CD4-positive, alpha-beta T cell treated with Interleukin-17A for 1 hour (primary cell): ENCODE measurements at places on chromosomes 7 and 10.
A peak's percentile ranks its signal among the peaks of the same experiment; 100 is the strongest.

- DNase-seq, result no peak
Measured at GRCh38 chr7:30930621-30931020, 19.0 kb downstream of the AQP1 start.

DNA sequence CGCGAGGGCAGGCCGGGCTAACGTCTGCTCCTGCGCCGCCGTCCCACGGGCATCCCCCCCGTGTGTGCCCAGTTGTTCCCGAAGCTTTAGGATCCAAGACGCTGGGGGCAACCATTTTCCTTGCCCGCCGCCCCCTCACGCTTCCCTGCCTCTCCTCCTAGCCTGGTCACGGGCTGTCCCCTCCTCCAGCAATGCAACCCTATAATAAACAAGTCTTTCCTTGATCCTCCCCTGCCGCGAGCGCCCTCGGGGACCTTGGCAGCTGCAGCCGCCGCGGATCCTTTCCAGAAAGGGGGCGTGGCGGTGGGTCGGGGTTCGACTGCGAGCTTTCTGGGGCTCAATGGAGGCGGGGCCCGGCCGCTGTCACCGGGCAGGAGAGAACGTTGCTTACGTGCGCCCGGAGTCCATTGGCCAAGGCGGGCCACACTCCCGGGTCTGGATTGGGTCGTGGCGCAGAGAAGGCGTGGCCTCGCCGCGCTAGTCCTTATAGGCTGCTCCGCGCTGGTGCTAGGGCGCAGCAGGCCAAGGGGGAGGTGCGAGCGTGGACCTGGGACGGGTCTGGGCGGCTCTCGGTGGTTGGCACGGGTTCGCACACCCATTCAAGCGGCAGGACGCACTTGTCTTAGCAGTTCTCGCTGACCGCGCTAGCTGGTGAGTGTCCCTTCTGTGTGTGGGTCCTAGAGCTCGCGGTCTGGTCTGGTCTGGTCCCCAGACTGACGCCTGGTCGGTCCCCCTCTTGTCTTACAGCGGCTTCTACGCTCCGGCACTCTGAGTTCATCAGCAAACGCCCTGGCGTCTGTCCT is at the start of gene DDIT4:
Gene DDIT4 (plus strand): TSS at position 515 of the 803 bp plus-strand sequence. CDS start 293 bp downstream, outside the sequence.
- DNase-seq, result peak; percentile 98

DNA sequence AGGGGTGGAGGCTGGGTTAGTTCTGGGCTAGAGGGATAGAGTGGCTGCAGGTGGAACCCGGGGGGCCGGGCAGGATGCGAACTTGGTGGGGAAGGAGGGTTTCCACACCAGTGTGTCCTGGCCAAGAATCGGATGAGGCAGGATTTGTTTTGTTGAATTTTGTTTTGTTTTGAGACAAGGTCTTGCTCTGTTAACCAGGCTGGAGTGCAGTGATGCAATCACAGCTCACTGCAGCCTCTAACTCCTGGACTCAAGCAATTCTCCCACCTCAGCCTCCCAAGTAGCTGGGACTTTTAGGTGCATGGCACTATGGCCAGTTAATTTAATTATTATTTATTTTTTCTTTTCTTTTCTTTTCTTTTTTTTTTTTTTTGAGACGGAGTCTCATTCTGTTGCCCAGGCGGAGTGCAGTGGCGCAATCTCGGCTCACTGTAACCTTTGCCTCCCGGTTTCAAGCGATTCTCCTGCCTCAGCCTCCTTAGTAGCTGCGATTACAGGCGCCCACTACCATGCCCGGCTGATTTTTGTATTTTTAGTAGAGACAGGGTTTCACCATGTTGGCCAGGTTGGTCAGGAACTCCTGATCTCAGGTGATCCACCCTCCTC is 13.0 kb upstream of the PPP1R35 start:
- no peak for DNase-seq

DNA sequence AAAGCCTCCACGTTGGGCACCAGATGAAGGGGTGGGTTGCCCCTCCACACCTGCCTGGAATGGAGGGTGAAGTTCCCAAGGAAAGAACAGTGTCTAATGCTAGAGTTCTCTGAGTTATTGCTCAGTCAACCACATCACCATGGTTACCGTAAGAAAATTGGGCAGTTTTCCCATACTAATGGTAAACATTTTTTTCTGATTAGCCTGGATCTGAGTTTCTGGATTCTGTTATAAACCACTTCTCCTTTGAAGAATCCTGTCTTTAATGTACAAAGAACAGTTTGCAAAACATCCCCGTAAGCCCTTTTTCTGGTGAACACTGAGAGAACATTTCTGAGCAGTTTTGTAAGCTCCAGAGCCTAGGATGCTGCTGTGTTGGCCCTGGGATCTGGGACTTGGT is 45.5 kb downstream of the ABCC2 start:
- DNase-seq, result no peak

GRCh38 chr7:131604841-131605279 is 48.4 kb upstream of the PODXL start:
- DNase-seq, result no peak

- no peak for DNase-seq
Measured at GRCh38 chr7:50834679-50835078, 52.0 kb upstream of the GRB10 start.

GRCh38 chr7:92835261-92835850 is 1.0 kb downstream of the CDK6 start:
- peak; percentile 56 for DNase-seq

GRCh38 chr10:18005781-18006456 is 54.2 kb downstream of the SLC39A12 start:
- DNase-seq, result no peak

DNA sequence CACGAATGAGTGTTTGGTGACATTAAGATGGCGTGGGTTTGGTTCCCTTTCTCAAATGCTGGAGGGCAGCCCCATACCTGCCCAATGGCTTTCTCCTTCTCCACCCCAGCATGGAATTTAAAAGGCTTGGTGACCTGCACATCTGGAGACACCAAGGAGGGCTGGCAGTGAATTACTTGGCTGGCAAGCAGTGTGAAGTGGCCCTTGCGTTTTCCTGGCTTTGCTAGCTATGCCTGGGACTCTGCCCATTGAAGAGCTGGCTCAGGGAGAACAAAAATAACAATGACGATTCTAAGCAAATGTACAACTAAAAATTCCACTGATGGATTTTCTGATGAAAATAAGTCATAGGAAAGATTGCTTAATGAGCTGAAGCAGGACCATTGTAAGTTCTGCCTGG is 203.7 kb downstream of the CYP26A1 start:
- no peak for DNase-seq

DNA sequence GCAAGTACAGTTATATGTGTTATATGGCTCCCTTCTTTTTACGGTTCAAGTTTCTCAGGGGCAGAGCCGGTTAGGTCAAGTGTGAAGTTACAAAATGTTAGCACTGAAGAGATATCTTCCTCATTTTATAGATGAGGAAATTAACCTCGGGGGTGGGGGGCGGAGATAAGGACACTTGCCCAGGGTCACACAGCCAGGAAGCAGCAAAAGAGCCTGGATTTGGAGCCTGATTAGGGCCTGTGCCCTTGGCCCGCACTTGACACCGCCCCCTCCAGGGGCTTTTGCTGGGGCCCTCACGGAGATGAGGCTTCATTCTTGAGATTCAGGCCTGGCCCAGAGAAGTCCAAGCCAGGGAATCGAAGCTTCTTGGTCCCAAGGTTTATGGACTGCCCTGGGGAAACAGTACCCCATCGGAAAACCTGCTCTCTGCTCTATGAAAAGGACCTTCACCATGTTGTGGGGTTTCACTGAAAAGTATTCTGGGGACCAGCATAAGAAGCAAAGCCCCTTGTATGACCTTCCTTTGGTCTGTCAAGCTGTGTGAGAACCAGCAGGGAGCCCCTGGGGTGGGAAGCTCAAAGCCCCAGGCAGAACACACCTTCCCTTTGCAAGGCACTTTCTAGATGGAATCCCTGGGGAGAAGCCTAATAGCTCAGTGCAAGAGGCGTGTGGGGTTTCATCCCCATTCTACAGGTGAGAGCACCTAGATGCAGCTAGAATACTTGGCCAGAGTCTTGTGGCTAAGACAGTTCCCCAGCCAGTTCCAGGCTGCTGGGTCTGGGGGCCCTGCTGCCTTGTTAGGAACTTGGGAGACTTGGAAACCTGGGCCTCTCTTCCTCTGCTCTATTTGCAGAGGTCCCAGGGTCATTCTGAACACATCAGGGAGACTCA is 21.9 kb downstream of the UNC5B start:
- DNase-seq, result no peak

- DNase-seq, result no peak
Measured at GRCh38 chr10:46002916-46003693, 27.3 kb downstream of the NCOA4 start.

DNA sequence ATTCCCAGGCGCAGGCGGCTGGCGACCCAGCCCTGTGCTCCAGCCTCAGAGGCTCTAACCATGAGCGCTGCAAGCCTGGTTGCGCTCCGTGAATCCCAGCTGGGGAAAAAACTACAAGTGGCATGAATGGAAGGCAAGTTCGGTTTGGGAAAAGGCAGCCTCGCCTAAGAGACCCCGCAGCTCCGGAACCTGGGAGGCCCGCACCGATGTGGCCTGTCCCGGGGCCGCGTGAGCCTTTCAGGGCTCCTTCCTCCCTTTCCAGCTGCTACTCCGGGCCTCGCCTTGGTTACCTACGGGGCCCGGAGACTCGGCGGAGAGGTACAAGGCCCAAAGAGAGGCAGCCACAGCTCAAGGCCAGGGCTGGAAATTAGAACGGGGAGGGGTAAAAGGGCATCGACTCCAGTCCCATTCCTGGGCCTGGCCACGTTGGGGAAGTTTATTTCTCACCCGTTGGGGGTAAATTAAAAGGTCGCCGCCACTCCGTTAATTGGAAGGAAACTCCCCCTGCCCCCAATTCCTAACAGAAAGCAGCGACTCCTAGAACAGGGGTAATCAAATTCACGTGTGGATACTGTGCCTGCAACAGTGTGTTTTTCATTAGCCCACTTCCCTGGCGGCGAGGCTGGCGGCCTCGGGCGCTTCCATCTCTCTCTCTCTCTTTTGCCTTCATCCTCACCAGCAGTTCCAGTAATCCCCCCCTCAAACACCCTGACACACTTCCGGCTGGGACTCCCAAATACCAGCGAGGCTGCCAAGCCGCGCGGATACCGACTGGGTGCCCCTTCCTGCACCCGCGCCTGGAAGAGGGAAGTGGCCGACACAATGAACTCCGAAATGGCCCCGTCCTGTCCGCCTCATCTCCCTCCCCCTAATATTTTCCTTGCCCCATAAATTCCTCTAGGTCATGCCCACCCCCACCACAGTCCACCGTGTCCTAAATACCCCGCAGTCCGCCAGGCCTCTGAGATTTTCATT is 1.5 kb upstream of the HOXA9 start:
- no peak for DNase-seq

DNA sequence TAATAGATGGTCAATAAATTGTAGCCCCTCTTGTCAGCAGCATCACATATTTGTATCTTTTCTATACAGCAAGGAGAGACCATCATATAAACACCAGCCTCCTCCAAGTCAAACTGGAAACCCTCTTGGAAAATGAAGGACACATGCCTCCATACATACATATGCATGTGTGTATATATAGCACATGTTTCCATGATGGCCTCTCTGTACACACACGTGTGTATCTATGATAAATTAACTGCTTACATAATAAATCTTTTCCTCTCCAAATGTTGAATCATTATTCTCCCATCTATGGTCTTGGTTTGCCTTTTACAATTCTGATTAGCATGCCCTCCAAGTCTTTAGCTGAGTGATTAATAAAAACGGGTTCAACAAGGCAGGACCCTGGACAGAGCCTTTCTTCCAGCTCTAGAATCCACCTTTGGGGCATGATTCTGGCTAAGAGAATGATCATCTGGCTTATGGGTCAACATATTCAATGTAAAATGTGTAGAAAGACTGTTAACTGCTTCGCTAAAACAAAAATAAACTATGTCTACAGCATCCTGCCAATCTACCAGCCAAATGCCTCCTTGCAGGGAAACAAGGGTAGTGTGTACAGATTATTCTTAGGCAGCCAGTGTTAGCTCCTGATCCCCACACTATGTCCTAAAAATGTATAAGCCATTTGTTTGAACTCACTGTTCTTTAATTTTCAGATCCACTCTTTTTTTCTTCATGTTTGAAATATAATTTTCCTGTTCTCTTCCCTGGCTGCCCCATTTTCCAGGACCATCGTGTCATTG is 70.0 kb downstream of the CRTAC1 start:
- no peak for DNase-seq

DNA sequence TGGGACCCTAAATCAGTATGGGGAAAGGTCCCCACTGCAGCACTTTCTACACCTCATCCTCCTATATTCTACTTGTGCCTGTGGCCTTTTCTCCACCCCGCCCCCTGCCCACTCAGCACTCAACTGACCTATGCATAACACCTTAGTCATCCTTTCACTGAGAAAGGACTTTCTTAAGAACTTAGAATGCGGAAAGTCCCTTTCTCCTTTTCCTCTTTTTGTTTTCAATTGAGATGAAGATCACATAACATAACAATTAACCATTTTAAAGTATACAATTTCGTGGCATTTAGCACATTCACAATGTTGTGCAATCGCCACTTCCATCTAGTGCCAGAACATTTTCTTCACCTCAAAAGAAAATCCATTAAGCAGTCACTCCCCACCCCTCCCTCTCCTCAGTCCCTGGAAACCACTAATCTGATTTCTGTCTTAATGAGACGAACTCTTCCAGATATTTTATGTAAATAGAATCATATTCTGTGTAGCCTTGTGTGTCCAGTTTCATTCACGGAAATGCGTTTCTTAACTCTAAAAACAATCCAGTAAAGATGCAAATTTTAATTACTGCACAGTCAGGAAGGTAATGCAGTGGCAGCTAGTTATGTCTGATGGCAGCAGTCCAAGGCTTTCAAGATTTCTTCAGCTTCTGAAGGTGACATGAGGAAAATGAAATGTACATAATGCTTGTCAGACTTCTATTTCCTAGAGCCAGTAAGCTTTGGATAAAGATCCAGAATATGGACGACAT is 41.7 kb downstream of the FAS start:
- DNase-seq, result no peak

- no peak for DNase-seq
Measured at GRCh38 chr10:5959581-5960069, 17.7 kb downstream of the IL15RA start.

DNA sequence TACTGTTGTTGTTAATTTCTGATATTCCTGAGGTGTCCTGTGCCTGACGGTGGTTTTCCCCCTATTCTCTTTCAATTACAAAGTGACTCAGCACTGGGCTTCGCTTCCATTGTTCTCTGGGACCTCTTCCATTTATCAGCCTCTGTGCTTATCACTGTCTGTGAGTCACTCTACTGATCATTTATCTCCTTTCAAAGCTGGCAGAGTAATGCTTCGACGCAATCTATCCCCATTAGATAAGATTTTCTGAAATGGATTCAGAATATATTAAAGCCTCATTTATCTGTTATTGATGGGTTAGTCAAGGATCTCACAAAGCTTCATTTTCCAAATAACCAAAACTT is 679.2 kb downstream of the SDK1 start:
- no peak for DNase-seq

GRCh38 chr7:31647511-31647910 is 39.5 kb upstream of the PPP1R17 start:
- DNase-seq, result no peak

- DNase-seq, result no peak
Measured at GRCh38 chr7:121083138-121083789, 94.8 kb downstream of the CPED1 start.

GRCh38 chr7:28258240-28258639 is 77.6 kb upstream of the JAZF1 start:
- no peak for DNase-seq

GRCh38 chr7:99447943-99448342 is 9.2 kb downstream of the CPSF4 start:
- no peak for DNase-seq

- DNase-seq, result no peak
Measured at GRCh38 chr7:32163141-32163806, 93.1 kb upstream of the PDE1C start.
